ENCODE measurements at places on chromosomes 13 and 19.
A peak's percentile ranks its signal among the peaks of the same experiment; 100 is the strongest.

DNA sequence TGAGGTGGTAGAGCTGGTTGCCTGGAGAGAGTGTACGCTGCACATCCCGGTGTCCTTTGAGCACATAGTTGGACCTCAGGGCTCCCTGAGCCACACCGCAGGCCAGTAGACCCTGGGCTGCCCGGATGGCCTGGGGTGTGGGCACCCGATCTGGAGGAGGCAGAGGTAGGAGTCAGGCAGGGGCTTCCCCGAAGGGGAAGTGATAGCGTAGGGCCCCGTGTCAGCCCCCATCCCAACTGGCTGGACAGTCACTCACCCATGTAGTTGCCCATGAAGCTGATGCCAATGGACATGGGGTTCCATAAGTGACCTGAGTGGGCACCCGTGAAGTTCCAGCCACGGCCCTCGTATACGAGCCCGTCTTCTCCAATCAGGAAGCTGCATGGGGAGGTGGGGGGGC is 3.6 kb downstream of the PGLYRP1 start:
- no peak for DNase-seq

GRCh38 chr19:34118879-34119748 is 53.2 kb upstream of the LSM14A start:
- DNase-seq: no peak

DNA sequence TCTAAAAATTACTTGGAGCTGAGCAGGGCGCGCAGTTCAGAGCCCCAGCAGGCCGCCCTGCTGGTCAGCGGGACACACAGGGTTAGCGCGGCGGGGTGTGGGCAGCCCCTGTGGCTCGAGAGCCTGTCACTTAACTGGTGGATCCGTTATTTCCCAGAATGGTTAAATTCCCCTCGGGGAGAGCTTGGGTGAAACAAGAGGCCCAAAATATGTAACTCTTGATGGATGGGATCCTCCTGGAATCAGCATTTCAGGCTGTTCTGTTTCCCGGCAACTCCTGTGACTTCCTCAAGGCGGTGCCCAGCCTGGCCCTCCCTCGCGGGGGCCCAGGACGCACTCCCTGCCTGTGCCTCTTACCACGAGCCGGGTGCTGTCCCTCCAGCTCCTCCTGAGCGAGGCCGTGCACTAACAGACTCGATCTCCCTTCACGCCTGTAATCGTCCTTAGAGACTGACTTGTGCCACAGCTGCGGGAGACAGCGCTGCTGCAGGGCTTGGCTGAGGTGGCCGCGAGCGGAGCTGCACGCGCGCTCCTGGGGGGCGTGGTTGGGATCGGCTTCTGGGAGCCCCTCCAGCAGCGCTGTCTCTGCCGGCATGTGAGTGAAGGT is 9.7 kb downstream of the PTBP1 start:
- DNase-seq: no peak

DNA sequence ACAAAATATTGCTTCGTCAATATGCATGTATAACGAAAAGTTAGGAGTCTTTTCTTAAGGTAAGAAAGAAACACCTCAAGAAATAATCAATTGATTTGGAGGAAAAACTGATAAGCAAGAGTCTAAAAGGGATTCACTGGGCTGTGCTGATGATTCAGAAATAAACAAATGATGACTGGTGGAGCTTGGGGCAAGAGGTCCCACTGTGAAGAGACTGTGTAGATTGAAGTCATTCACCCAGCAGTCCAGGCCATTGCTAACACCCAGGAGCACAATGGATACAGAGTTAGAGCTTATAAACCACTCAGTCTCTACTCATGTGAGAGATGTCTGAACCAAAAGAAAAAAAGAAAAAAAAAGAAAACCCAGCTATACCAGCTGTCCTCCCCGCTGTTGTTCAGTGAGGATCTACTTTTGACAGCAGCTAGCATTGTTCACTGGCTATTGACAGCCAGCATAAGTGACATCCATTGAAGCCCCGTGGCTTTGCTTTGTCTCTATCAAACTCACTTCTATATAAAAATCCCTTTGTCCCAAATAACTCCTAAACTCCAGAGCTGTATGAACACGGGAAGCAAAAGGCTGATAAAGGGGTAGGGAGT is 255.5 kb downstream of the KCTD12 start:
- DNase-seq: no peak

DNA sequence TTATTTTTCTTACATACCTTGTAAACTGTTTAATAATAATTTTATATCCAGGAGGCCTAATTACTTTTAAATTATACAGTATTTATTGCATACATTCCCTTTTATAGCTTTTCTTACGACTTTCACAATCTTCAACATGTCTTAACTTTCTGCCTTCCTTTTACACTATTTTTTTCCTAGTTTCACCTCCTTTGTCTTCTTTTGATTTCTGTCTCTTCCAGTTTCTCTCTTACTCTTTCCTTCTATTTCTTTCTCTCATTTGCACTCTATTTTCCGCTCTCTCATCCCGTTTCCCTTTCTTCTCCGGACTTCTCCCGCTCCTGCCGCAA is 11.5 kb downstream of the ZNF552 start:
- DNase-seq: no peak

DNA sequence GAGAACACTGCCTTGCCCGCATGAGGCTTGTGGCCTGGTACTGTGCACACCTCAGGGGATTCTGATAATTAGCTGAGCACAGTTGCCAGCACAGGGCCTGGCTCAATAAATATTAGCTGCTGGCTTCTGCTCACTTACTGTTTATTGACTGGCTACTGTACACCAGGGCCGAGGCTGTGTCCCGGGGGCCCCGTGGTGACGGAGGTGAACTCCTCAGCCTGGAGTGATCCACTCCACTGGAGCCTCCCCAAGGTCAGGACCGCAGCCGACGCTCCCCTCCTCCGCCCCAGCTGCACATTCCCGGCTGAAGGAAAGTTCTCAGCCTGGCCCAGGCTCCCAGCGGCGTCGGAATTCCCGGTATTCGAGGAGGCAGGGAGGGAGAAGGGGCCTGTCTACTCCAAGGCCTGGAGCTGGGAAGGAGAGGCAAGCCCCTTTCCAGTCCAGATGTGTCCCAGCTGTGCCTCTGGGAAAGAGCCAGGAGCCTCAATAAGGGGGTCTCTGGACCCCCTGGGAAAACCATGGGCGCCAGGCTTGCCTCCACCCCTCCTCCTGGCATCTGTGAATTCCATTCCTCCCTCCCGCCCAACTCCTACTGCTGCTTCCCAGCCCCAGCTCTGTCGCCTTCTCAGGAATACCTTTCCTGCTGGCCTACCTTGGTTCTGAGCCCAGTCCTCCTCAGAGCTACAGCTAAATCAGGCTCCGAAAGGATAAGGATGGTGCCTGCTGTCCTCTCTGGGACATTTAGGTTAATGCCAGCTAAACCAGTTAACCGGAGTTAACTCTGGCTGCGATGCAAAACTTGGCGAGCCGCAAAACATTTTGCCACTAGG is 7.3 kb downstream of the RPS16 start:
- DNase-seq: no peak

DNA sequence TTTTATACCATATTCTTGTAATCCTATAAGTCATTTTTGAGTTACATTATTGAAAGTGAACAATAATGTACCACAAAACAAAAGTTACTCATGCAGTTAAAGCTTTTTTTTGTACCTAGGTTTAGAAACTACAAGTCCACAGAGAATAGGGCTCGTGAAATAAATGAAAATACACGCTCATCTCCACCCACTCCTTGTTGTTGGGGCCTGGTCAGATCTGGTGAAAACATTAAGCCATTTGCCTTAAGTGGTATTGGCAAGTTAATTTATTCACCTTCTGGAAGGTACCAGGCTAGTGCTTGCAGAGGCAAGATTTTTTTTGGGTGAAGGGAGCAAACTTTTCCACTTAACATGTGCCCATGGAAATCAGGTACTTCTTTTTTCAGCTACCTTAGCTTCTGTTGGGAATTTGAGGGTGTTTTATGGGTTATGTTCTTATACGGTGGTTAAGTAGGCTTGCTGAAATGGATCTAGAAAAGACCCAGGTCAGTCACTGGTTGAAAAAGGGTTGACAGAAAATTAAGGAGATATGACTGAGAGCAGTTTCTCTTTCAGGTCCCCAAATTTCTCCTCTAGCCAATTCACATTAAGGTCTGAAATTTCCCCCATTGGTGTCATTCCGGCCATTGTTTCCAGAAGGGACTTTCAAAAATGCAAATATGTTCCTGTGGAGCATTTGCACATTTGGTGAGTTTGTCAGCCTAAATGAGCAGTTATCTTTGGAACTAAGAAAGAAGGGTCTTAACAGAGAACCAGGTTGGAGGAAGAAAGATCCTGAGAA is 143.3 kb downstream of the KCNRG start:
- DNase-seq: no peak

- no peak for DNase-seq
Measured at GRCh38 chr13:90239130-90239529, 1108.4 kb upstream of the MIR17HG start.

DNA sequence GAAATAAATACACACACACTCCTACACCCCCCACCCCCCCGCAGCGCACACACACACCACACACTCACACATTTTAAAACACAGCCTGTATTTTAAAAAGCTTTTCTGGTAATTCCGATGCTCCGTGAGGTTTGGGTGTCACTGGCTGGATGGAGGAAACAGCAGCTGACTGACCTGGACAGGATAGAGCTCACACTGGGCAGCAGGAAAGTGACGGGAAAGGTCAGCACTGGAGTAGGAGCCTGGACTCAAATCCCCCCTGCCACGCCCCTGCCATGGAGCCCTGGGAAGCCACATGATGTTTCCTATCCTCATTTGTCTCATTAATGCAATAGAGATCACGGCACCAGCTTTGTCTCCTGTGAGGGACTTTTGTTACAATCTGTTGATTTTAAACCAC is 49.3 kb upstream of the STARD13 start:
- DNase-seq: no peak

- no peak for DNase-seq
Measured at GRCh38 chr19:10863107-10863717, 8.1 kb upstream of the CARM1 start.

DNA sequence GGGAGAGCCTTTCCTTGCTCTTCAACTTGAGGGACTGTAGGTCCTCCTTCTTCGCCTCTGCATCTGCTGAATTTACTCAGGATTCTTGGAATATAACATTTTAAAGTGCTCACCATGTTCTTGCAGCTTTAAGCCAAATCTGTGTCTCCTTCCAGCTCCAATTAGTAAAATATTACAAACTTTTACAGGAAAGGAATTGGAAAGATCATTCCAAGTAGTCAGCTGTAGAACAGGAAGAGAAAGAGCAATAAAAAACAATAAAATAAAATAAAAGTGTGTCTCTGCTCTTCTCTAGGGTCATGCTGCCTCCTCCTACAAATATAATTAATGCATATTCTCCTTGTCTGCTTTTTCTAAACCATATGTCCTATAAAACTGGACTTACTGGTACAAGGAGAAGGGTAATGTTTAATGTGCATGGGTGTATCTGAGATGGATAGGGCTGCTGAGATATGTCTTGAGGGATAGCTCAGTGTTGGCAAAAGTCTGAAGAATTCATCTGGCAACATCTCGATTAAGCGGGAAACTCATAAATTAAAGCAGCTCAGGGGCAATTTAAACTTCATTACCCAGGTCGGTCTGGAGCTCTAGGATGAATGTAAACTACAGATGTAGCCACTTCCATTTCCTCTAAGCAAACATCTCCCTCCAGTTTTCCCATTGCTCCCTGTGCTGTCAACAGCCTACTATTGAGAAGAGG is 25.0 kb downstream of the ENOX1 start:
- no peak for DNase-seq

- DNase-seq: no peak
Measured at GRCh38 chr13:111584101-111584672, 263.7 kb downstream of the TEX29 start.

DNA sequence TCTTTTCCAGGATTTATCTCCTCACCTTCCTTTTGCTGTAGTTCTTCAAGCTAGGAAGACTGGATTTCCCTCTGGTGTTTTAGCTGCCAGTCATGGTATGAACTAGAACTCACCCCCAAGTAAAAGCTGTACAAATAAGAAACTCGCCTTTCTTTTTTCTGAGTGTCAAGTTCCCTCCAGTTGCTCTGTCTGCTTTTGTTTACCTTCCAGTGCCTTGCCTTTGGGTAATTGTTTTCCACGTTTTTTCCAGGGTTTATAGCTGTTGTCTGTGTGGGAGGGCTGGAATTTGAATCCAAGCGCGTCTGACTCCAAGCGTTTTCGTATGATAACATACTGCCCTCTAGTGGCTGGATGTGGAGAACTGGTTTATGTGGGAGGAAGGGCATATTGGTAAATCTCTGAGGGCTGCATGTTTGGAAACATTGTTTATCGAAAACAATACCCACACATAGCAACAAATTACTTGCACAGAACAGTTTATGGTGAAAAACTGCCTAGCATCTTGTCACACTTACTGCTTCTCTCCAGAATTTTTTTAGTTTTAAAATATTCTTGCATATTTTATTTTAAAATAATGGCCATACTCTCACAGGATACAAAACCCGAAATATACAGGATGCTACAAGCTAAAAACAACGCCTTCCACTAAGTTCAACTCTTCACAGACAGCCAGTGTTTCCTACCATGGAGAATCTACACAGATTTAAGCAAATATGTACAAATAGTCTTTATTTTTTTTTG is 19.2 kb downstream of the RCN3 start:
- DNase-seq: peak; percentile 89

DNA sequence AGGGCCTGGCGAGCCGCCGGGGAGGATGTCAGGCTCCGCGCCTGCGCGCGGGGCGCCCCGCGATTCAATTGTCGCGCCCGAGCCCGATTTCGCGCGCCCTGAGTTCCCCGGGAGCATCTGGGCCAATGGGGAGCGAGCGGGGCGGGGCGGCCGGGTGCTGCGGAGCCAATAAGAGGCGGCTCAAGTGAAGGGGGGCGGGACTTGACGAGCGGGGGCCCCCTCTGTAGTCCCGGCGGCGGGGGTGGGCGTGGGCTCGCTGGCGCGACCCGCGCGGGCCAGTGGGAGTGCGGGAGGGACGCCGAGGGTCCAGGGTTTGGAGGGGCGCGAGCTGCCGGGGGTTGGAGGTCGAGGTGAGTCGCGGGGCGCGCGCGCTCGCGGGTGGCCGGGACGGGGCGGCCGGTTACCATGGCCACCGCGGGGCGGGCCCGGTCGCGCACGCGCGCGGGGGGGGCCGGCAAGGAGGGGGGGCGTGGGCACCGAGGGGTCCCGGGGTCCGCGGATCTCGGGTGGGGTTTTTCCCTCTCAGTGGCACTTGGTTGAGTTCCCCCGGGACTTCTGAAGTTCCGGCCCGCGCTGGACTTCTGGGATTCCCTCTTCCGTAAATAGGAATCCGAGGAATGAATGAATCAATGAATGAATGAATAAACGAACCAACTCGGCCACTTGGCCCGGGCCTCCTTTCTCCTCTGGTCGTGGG is 744 bp downstream of the UHRF1 start:
- peak; percentile 94 for DNase-seq
